ENCODE measurements at places on chromosomes 7 and 10. TPM values are rescaled to one million over a fixed set of nuclear protein-coding genes. Genes with fewer than 3 reads are reported as not detected.

METTL27 gene
- total RNA-seq: 34.7 TPM

PPP1R9A gene
- total RNA-seq: 11.5 TPM

ZNF467 gene
- 6.6 TPM for total RNA-seq

SLK gene
- 24.0 TPM for total RNA-seq

SLC16A12 gene
- 0.65 TPM for total RNA-seq
